ENCODE measurements at places on chromosomes 16 and 17. TPM values are rescaled to one million over a fixed set of nuclear protein-coding genes. Genes with fewer than 3 reads are reported as not detected.

The GPR179 gene
- not detected for total RNA-seq

DNA sequence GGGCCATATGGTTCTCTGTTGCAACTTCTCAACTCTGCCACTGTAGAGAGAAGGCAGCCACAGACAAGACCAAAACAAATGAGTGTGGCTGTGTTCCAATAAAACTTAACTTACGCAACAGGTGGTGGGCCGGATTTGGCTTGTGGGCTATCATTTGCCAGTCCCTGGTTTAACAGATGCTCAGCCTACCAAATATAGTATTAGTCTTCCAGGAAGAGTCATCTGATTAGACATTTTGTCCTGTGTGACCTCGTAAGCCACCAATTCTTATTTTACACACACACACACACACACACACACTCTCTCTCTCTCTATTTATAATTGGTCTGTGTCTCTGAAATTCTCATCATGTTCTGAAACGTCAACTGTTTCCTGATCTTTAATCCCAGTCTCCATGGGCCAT is 245.9 kb downstream of the XYLT1 start:
- H3K27ac ChIP-seq = peak overlapping the region; percentile 57
- H3K4me3 ChIP-seq = no peak overlapping the region
- H3K27me3 ChIP-seq = no peaks in the 10 kb centered on the region
- H3K4me1 ChIP-seq = peaks cover 44% of the 10 kb centered on the region

The FMNL1 gene
- 11.0 TPM for total RNA-seq

DNA sequence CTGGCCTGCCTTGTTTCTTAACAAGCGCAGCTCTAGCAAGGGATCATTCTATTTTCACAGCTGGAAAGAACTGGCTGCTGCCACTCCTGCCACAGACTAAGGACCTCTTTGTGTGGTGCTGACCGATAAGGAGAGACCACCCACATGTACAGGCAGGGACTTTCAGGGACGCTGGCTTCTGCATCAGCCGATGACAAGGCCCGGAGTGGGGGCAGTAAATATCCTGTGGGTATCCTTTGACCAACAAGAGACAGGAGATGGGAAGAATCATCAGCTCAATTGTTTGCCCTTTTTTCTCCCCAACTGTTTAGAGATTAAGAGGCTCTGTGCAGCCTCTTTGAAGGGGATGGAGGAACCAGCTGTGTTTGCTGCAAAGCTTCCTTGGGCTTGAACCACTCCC is 9.2 kb upstream of the ITPRIPL2 start:
- H3K36me3 ChIP-seq = no peaks in the 10 kb centered on the region
- peaks cover 7% of the 10 kb centered on the region for H3K4me1 ChIP-seq
- H3K4me3 ChIP-seq = no peak overlapping the region
- no peak for DNase-seq
- H3K27me3 ChIP-seq = no peaks in the 10 kb centered on the region

DNA sequence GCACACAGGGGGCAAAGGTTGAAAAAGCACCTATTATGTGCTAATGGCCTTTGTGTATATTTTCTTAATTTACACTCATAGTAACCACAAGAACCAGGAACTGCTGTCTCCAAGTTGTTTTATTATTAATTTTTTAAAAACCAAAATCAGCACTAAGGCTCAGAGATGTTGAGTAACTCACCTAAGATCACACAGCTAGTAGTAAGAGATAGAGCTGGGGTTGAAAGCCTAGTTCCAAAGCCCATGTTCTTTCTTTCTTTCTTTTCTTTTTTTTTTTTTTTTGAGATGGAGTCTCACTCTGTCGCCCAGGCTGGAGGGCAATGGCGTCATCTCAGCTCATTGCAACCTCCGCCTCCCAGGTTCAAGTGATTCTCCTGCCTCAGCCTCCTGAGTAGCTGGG is 75.3 kb downstream of the SDK2 start:
- peaks cover 22% of the 10 kb centered on the region for H3K27me3 ChIP-seq
- H3K27ac ChIP-seq = no peak overlapping the region
- no peak overlapping the region for H3K4me3 ChIP-seq
- H3K36me3 ChIP-seq = no peaks in the 10 kb centered on the region
- no peaks in the 10 kb centered on the region for H3K4me1 ChIP-seq
- no peak for DNase-seq

The C1QBP gene
- 93.0 TPM for total RNA-seq

DNA sequence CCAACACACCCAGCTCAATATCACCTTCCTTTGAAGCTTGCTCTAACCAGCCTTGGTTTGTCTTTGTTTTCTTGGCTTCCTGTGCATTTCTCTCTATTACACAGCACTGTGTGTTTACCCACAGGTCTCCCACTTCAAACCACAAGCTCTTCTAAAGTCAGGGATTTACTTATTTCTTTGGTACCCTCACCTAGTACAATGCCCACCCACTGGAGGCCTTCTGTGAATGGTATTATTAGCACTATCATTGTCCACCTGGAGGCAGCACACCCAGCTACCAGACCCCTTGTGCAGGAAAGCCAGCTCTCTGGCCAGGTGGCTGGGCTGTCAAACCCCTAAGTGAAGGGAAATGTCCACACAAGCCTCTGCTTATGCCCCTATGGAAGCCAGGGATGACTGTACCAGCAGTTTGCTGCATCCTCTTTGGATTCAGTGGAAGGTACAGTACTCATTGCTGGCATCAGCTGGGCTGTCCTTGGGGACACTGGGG is 9.4 kb upstream of the TOP2A start:
- DNase-seq = peak; percentile 87
- H3K27me3 ChIP-seq = no peaks in the 10 kb centered on the region
- H3K4me3 ChIP-seq = no peak overlapping the region
- no peaks in the 10 kb centered on the region for H3K36me3 ChIP-seq

GRCh38 chr16:86556576-86556975 is 1.5 kb upstream of the MTHFSD start:
- peaks cover 36% of the 10 kb centered on the region for H3K27me3 ChIP-seq
- peaks cover 7% of the 10 kb centered on the region for H3K36me3 ChIP-seq
- peaks cover 27% of the 10 kb centered on the region for H3K4me1 ChIP-seq

- H3K4me1 ChIP-seq = no peaks in the 10 kb centered on the region
- no peak overlapping the region for H3K4me3 ChIP-seq
- no peaks in the 10 kb centered on the region for H3K36me3 ChIP-seq
- H3K27ac ChIP-seq = no peak overlapping the region
- H3K27me3 ChIP-seq = peaks cover 10% of the 10 kb centered on the region
These were observed 23.0 kb downstream of the FOXL1 start for GRCh38 chr16:86601356-86601755.

GRCh38 chr17:29331708-29332085 is 37.7 kb upstream of the NUFIP2 start:
- H3K36me3 ChIP-seq = no peaks in the 10 kb centered on the region
- no peak overlapping the region for H3K27ac ChIP-seq
- no peak overlapping the region for H3K4me3 ChIP-seq
- no peak for DNase-seq
- no peaks in the 10 kb centered on the region for H3K4me1 ChIP-seq
- H3K27me3 ChIP-seq = no peaks in the 10 kb centered on the region
